ENCODE measurements at places on chromosomes 3 and 15.

- peak; percentile 29 for DNase-seq
Observed at GRCh38 chr3:134309987-134310700, 59.5 kb upstream of the RYK start.

- DNase-seq: no peak
Observed at GRCh38 chr3:99523431-99524127, 114.8 kb upstream of the COL8A1 start.

GRCh38 chr3:24296441-24297205 is 198.0 kb downstream of the THRB start:
- peak; percentile 88 for DNase-seq

DNA sequence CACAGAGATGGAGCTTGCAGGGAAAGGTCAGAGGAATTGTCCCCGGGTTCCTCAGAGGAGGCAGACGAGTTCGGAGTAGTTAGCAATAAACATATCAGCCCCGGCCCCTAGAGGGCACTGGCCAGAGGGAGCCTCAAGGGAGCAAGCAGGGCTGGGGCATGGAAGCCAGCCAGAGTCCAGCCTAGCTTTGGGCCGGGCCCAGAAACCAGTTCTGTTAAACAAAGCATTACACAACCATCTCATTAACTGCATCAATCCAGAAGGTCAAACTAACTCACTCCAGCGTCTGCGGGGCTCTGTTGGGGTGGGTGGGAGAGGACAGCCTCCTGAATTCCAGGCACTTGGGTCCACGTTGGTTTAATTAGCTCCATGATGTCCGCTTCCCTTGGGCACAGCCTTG is 41.0 kb upstream of the IREB2 start:
- no peak for DNase-seq

- no peak for DNase-seq
Observed at GRCh38 chr3:35705904-35706303, 66.6 kb downstream of the ARPP21 start.

DNA sequence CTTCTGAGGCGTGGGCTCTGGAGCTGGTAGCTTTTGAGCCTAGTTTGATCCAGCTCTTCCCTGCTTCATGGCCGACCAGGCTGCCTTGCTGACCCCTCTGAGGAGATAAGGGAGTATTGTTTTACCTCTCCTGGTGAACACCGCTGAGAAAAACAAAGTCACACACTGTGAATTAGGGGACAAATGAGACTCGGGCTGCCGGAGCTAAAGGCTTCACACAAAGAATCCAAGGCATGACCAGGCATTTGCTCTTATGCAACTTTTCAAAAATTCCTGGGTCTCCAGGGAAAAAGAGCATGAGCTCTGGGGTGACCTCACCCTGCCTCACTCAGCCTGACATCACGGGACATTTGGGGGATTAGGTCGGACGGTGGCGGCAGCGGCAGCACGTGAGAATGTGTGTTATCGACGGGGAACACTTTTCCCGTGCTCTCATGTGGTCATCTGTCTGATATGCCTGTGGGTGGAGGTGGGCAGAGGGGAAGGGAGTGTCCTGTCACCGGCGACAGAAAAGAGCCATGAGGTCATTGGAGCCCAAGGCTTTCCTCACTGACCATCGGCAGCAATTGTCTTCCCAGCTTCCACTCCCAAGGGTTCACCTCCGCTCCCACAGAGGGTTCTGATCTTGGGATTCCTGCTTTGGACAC is 61.0 kb downstream of the TMEM44 start:
- DNase-seq: peak; percentile 78

GRCh38 chr15:45265506-45265905 is 13.5 kb downstream of the SLC28A2 start:
- no peak for DNase-seq

- DNase-seq: no peak
Observed at GRCh38 chr15:85825719-85826118, 31.0 kb upstream of the KLHL25 start.

DNA sequence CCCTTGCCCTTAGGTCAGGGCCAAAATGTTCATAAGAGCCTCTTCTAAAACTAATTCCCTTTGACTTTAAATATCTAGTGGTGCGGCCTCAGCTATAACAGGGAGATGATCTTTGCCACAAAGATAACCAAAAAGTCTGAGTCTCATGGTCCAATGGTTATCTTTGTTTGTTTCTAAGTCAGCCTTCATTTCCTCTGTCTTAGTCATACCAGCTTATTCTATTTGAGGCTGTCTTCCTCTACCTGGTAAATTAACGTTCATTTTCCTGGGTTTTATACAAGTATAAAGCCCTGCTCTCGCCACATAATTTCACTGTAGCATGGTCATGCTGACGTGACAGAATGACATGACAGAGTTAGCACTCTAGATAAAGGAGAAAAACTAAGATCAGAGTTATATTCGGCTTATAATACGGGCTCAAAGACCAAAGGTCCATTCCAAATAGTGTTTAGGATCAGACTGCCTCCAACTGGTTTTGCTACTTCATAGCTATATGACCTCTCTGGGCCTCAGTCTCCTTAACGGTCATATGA is 18.4 kb downstream of the ZNF860 start:
- peak; percentile 21 for DNase-seq

- no peak for DNase-seq
Observed at GRCh38 chr15:83515164-83515563, 68.0 kb downstream of the SH3GL3 start.

DNA sequence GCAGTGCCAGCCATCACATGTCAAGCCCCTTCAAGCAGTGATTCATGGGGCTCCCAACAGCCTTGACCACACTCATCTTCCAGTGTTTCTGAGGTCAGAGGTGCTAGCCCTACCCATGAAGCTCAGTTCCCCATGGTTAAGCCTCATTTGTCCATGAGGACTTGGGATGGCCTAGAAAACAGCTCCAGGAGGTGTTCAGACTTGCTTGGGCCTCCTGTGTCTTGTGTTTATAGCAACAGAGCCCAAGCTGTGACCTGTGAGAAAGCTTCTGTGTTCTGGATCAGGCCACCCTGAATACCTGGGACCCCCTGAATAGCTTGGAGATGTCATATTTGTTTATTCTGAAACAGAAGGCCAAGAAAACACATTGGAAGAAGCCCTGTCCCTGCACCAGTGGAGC is 36.7 kb downstream of the LARP6 start:
- DNase-seq: no peak

GRCh38 chr3:45499529-45499928 is 95.0 kb upstream of the LIMD1 start:
- peak; percentile 17 for DNase-seq

DNA sequence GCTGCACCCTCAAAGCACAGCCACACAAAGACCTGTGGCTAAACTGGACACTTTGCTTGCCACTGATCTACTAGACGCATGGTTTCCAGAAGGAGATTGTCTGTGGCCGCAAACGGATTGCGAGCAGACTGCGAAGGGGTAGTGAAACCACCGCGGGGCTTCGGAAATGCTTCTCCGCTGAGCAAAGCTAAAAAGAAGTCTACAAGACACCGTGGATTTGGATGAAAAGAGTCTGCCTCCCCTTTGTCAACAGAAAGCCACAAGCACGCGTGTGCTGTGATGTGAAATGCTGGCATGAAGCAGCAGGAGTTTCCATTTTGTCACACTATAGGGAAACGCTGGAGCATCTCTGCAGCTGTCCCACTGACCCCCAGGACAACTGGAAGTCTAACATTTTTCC is 63.0 kb downstream of the TMEM44 start:
- DNase-seq: no peak

GRCh38 chr3:172517859-172518466 is 5.3 kb downstream of the TNFSF10 start:
- no peak for DNase-seq

DNA sequence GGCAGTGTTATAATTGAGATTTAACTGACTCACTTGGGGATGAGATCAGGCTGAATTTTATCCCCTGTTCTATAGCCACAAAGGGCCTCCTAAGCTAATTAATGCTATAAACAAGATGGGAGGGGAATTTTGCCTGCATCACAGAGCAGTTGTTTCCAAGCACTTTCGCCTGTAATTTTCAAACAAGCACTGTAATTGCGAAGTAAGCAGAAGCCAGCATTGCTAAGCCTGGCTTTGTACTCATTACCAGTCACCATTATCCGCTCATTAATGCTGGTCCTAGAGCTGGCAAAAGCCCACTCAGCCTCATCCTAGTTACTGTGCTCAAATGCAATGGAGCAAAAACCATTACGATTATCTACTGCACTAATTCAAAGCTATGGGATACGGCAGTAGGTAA is 356.6 kb upstream of the UBE2E2 start:
- no peak for DNase-seq

- DNase-seq: peak; percentile 87
Observed at GRCh38 chr15:98823012-98823458, 174.7 kb downstream of the IGF1R start.

GRCh38 chr3:15164340-15164739 is 41.7 kb upstream of the CAPN7 start:
- DNase-seq: no peak

DNA sequence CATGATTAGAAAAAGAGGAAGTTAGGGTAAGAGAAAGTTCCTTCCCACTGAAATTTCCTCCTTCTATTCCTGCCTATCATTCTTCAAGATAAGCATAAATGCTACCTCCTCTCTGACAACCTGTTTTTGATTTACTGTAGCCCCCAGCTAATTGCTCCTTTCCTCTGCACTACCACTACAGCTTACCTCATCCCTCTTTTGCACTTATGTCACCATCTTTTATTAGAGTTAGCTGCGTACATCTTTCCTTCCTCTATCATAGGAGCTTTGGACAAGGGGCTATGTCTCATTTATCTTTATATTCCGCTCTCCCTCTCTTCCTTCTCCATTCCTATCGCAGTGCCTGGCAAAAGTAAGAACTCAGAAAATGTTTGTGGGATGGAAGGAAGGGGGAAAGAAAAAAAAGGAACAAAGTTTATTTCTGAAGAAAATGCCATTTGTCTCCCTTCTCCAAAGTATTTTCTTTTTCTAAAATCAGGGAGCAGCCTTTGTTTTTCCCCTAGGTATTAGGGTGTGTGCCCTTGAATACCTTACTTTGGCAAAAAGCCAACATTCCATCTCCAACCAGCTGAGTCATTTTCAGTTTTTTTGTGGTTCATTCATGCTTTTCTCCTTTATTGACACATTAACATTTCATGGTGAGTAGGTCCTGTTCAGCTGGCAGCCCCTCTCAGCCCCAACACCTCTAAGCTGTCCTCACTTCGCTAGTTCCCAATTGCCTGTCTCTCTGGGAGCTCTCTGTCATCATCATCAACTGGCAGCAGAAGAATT is 87.6 kb upstream of the SOX2 start:
- peak; percentile 85 for DNase-seq

GRCh38 chr3:139120086-139121056 is 75.7 kb upstream of the PRR23C start:
- DNase-seq: peak; percentile 82

- DNase-seq: no peak
Observed at GRCh38 chr15:84016371-84016770, 219.2 kb upstream of the GOLGA6L4 start.

Data from HT1080 (cell line).